ENCODE measurements at places on chromosomes 7 and 10. TPM values are rescaled to one million over a fixed set of nuclear protein-coding genes. Genes with fewer than 3 reads are reported as not detected.

GRCh38 chr7:151416941-151417315 lies 7.1 kb upstream of the WDR86 start:
- no peak for DNase-seq

GRCh38 chr7:129698516-129699418 lies 87.2 kb downstream of the NRF1 start:
- no peak for DNase-seq

GRCh38 chr10:21364196-21365114 lies 161.0 kb downstream of the SKIDA1 start:
- peak; percentile 71 for DNase-seq

- no peak for DNase-seq
These were observed 52.5 kb downstream of the WNT2 start for GRCh38 chr7:117270371-117270770.

- peak; percentile 70 for DNase-seq
These were observed 162.9 kb downstream of the SH3PXD2A start for GRCh38 chr10:103692436-103692951.

- DNase-seq: no peak
These were observed 190.0 kb upstream of the LYZL2 start for GRCh38 chr10:30819341-30820181.

DNA sequence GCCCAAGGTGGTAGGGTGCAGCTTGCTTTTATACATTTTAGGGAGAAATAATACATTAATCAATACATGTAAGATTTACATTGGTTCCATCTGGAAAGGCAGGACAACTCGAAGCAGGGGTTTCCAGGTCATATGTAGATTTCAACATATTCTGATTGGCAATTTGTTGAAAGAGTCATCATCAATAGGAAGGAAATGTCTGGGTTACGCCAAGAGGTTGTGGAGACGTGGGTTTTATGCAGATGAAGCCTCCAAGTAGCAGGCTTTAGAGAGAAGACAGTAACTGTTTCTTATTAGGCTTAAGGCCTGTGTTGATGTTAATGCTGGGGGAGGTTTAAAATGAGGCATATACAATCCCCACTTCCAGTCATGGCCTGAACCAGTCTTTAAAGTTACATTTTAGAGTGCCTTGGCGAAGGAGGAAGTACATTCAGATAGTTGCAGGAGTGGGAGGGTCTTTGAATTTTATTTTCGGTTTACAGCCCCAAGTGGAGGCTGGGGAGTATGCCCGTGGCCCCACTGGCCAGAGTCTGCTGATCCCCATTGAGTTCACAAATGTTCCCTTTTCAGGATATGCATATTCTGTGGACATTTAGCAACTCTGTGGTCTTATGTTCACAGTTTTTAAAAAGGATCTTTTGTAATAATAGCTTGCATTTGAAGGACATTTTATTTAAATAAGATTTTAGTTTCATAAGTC lies 166.0 kb upstream of the GDF10 start:
- no peak for DNase-seq

- DNase-seq: no peak
These were observed 1017.5 kb downstream of the XPNPEP1 start for GRCh38 chr10:108905821-108906220.

- DNase-seq: no peak
These were observed 76.4 kb downstream of the LYZL2 start for GRCh38 chr10:30553018-30553625.

DNA sequence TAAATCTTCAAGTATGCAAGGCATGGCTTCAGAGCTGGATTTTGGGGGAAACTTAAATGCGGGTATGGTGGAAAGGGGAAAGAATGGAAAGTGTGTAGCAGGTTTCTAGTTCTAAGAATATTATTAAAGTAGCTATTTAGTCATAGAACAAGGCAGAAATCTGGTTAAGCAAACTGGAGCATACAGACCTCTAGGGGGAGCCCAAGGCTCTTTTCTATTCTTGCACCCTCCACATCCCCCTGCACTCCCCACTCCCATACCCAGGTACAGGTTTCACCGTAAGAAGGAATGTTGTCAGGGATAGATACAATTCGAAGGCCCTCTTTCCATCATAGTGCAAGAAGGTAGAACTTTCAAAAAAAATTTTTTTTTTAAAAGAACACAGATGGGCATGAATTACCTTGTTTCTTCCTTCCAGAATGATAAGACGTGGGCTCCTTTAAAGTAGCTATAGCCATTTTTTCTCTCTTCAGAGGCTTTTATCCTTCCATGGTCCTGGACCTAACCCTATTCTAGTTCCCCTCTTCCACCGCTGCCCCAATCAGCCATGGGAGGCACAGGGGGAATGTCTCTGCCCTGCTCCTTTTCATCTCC lies 41.5 kb upstream of the SMIM30 start:
- no peak for DNase-seq

DNA sequence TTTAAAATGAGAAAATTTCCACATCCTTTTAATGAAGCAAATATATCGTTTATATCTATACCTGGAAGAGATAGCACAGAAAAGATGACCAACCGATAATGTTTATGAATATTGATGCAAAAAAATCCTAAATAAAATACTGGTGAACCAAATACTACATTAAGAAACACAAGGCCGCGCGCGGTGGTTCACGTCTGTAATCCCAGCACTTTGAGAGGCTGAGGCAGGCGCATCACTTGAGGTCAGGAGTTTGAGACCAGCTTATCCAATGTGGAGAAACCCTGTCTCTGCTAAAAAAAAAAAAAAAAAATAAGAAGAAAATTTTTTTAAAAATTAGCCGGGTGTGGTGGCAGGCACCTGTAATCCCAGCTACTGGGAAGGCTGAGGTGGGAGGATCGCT lies 25.8 kb downstream of the SHH start:
- no peak for DNase-seq

GRCh38 chr10:126314863-126315493 lies 73.3 kb downstream of the ADAM12 start:
- DNase-seq: no peak

DNA sequence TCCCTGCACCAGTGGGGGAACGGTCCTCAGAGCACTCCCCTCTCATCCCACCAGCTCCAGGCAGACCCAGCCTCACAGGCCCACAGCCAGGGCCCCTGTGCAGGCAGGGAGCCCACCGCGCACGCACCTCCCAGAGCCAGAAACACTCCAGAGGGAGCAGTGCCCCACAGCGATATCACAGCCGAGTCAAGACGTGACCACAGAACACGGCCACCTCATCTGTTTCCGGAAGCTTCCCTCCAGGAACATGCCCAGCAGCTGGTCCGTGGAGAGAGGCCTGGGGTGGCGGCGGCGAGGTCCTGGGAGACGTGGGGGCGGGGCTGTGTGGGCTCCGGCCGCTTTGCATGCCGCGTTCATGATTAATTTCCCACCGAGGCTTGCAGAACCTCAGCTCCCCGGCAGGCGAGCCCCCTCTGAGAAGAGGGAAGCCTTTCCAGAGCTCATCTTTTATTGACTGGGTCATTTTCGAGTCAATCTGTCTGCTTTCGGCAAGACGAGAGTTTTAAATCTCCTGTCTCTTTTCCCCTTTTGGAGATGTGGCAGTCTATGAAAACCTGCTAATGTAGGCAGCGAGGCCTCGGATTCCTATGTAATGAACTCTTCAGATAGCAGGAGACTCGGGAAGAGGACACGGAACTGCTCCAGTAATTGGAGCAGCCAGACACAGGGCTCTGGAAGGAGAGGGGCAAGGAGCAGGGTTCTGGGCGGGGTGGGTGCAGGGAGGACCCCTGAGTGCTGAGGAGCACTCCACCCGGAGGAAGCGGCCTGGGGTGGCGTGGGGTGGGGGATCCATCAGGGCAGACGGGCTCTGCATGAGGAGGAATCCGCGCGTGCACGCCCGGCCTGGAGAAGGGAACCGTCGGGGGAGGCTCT lies 242.8 kb downstream of the ELFN1 start:
- peak; percentile 55 for DNase-seq

DNA sequence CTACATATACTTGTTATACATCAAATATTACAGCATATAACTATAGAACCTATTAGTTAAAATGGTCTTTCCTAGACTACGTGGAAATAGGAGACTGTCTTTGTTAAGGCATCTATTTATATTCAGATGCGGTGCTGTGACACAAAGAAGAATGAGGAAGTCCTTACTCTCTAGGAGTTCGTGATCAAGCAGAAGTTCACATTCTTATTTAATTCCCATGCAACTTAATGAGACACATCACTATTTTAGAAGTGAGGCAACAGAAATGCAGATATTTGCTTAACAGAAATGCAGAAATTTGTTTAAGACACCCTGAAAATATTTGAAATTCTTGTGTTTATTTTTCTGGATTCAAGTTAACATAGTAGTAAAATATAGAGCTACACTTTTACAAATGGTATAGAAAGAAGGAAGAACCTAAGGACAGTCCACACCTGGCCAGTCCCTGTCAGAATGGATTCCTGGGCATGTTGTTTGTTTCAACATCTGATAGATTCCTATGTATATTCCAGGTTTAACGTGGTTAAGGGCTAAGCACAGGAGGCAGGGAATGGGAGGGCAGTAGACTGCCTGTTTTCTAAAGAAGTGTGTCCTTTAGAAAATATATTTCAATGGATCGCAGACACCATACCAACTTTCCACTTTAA lies 70.6 kb upstream of the NXPH1 start:
- DNase-seq: no peak

GRCh38 chr10:125257521-125258108 lies 97.3 kb upstream of the CTBP2 start:
- DNase-seq: no peak

GRCh38 chr10:25934621-25935139 lies 651 bp downstream of the MYO3A start:
- peak; percentile 39 for DNase-seq

GRCh38 chr7:34247468-34247867 lies 342.1 kb downstream of the BMPER start:
- DNase-seq: no peak

DNA sequence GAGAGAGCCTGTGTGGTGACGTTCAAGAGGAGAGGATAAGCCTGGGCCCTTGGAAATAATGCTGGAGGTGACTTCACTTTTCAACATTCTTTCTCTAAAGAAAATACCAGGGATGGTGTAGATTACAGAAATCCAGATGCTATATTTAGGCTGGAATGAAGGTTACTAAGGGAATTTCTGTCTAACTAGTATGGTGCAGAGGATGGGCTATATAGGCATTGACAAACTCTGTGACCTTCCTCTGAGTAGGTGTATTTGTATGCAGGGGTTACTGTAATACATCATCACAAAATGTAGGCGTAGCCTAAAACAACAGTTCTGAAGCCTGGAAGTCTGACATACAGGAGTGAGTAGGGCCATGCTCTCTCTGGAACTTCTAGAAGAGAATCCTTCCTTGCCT lies 155.3 kb upstream of the INHBA start:
- DNase-seq: no peak

- DNase-seq: no peak
These were observed 33.3 kb downstream of the CHCHD3 start for GRCh38 chr7:133048589-133048988.

GRCh38 chr10:60389413-60390025 lies at the start of gene ANK3:
Gene ANK3, minus strand, starts transcription at chr10:60389875. Its CDS starts 337 bp downstream, at chr10:60389538.
- no peak for DNase-seq

GRCh38 chr7:81789406-81790119 lies 19.7 kb upstream of the HGF start:
- DNase-seq: no peak

DNA sequence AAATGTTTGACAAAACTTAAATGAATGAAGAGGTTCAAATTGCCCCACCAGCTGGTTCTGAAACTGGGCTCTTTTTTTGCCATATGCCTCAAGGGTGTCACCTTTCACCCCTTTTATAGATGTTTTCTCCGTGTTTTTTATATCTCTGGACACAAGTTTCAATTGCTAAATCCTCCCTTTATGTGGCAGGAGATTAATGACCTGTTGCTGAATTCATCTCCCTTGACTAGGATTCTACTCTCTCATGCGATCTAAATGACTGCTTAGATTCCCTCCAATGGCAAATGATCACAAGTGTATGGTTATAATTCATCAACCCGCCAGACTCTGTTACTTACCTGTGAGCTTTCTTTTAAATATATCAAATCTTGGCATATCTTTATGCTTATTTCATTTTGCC lies 677.0 kb upstream of the POT1 start:
- no peak for DNase-seq

- DNase-seq: no peak
These were observed 10.0 kb downstream of the GLI3 start for GRCh38 chr7:42227021-42227420.

DNA sequence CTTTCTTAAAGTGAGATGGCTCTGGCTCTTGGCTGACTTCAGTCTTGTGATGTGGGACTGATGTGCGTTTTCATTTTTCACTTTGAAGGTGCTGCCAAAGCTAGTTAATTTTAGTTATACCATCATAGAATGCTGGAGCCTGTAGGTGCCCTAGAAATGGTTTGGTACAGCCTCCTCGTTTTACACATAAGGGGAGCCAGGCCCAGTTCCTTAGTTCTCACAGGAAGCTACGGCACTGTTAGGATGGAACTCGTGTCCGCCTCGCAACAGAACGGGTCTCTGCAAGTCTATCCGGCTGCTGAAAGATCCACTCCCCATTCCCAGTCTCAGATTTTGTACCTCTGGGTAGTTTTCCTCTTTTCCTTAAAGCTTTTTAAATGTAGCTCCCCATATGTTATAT lies 173.2 kb upstream of the PRPS1L1 start:
- no peak for DNase-seq

DNA sequence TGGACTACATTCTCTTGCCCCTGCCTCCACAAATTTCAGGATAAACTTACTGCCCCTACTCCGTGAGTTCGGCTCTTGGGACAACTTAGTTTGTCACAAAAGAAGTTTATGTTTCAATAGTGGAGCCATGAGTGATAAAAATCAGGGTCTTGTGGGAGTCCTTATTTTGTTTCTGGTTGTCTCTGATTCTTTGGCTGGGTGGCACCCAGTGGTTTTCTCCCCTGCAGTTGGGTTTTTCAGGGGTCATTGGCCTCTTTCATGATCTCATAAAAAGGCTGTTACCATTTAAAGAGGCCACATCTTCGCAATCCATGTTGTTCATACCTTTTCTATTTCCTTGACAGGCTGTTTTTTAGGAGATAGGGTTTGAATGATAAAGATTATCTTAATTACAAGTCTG lies 5.5 kb downstream of the TET1 start:
- DNase-seq: no peak

Gene EPDR1
- 22.6 TPM for total RNA-seq

Gene CAV2
- 215 TPM for total RNA-seq

Gene CALHM3
- total RNA-seq: not detected

Gene RGS10
- total RNA-seq: 7.5 TPM

Gene ZNF117
- 3.8 TPM for total RNA-seq

Gene MOGAT3
- total RNA-seq: not detected

Gene DNAH11
- 6.4 TPM for total RNA-seq

Gene GATA3
- total RNA-seq: 1.7 TPM

Gene TEX36
- not detected for total RNA-seq

Gene SRRM3
- 25.2 TPM for total RNA-seq

Data from right cardiac atrium (tissue), 5 donors.